ENCODE measurements at places on chromosomes 11 and 22.

DNA sequence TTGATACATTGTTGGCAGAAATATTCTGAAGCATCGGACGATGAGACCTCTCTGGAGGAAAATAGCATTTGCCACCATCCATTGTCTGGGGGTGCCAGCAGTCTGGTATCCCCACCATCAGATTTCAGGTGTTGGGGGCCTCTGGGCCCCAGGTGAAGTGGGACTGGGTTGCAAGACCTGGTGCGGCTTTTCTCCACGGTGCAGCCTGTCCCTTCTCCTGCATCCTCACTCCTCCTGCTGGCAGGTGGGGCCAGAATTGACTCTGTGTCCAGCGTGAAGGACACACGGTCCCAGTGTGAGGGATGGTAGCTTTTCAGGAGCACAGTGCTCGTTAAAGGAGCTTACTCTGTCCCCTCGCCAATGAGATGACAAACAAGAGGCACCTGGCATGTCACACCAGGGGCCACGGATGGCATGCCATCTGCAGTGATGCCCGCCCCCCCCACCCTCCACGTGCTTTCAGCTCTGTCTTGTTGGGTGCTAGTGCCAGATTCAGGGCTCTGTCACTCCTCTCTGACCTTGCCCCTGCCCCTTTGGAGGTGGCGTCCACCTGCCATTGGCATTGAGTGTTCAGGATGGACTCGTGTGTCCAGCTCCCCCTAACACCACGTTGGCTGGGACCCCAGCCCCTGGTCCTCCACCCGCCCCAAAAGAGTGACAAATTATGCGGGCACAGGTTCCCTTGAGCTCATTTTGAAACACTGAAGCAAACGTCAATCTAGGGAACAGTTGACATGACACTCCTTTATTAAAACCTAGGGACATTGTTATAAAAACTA is 62.4 kb downstream of the PARVG start:
- DNase-seq: no peak

- no peak for DNase-seq
These were observed 243.6 kb downstream of the NELL1 start for GRCh38 chr11:20912922-20913512.

- no peak for DNase-seq
These were observed 32.6 kb upstream of the RCE1 start for GRCh38 chr11:66810576-66811185.

DNA sequence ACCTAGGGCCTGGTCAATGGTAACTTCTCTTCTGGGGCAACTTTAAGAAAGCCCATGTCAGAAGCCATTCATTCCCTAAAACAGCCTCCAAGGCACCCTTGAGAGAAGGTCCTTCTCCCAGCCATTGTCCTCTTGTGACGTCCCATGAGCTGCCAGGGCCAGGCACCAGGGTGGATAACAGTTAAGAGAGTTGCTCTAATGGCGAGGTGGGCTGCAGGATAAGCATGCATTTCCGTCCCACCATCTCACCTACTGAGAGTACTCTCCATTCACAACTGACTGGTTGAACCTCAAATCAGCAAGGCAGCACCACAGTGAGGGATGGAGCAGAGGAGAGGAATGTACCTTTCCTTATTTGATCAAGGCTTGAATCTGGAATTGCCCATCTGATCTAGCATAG is 14.6 kb downstream of the POU2AF1 start:
- DNase-seq: no peak

DNA sequence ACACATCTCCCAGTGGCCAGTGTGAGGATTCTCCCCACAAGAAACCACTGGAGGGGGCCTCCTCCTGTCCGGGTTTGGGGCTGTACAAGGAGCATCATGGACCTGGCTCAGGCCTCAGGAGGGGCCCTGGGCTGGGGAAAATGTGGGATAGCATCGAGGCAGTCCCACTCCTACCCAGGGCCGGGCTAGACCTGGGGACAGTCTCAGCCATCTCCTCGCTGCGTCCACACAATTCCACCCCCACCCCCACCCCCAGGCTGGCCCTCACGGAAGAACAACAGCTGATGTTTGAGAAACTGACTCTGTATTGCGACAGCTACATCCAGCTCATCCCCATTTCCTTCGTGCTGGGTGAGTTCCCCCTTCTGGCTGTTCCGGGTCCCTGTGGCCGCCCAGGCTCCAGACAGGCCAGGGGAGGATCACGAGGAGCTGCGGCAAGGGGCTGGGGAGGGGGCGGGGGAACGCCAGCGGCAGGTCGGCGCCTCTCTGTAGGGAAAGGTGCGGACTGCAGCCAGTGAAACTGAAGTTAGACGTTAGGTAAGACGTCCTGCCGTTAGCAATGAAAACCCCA is 4.8 kb downstream of the BEST1 start:
- DNase-seq: no peak

DNA sequence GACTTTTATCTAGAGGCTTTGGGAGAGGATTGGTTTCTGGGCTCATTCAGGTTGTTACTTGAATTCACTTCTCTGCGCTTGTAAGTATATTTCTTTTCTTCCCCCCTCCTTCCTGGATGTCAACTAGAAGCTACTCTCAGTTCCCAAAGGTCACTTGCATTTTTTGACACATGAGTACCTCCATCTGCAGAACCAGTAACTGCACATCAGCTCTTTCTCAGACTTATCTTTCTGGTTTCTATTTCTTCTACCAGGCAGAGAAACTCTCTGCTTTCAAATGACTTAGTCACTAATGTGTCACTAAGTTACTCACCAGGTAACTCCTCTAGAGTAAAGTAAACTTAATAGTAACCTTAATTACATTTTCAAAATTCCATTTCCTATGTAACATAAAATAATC is 773.0 kb upstream of the LUZP2 start:
- no peak for DNase-seq

GRCh38 chr11:122179961-122180834 is 64.2 kb upstream of the BLID start:
- DNase-seq: no peak

- no peak for DNase-seq
These were observed 6.1 kb upstream of the CD59 start for GRCh38 chr11:33742249-33742851.

Data from T-helper 9 cell (primary cell).